Adrenal gland (tissue), 19 donors: ENCODE measurements at places on chromosomes 7 and 10. TPM values are rescaled to one million over a fixed set of nuclear protein-coding genes. Genes with fewer than 3 reads are reported as not detected.

The OGDHL gene
- polyA plus RNA-seq, result 31.9 TPM

The HHEX gene
- 18.5 TPM for polyA plus RNA-seq

The SEC61G gene
- polyA plus RNA-seq, result 153 TPM

The RBP4 gene
- 5.3 TPM for polyA plus RNA-seq

The PEX1 gene
- 7.4 TPM for polyA plus RNA-seq

The SDK1 gene
- 1.8 TPM for polyA plus RNA-seq

The OPN1SW gene
- not detected for polyA plus RNA-seq

The IDE gene
- polyA plus RNA-seq, result 44.9 TPM

The TMEM196 gene
- polyA plus RNA-seq, result 0.46 TPM
